ENCODE measurements at places on chromosomes 3 and 15.
A peak's percentile ranks its signal among the peaks of the same experiment; 100 is the strongest.

GRCh38 chr3:133472242-133472641, 72.4 kb downstream of the BFSP2 start:
- ATAC-seq: peak; percentile 26

GRCh38 chr15:72570059-72570458, 84.4 kb upstream of the GOLGA6B start:
- no peak for ATAC-seq

- ATAC-seq: no peak
Measured at GRCh38 chr3:146974001-146974400, 368.9 kb upstream of the PLSCR5 start.

DNA sequence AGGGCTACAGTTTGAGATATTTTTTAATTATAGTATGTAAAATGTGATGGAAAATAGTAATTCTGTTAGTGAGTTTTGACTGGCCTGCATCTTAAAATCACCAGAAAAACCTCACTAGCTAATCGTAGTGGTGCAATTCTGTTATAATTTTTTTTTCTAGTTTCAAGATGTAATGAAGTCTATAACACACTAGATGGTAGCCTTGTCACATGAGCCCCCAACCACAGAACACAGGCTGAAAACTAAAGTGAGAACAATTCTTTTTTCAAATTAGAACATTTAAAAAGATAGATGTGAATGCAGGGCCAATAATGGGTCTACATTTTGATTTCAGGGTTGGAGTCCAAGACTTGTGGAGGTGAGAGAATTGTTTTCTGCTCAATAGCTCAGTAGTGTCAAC, 83.3 kb upstream of the KCNH8 start:
- no peak for ATAC-seq

GRCh38 chr3:169053427-169053826, 610.1 kb downstream of the MECOM start:
- no peak for ATAC-seq

- no peak for ATAC-seq
Measured at GRCh38 chr15:24067733-24068501, 380.8 kb upstream of the NDN start.

DNA sequence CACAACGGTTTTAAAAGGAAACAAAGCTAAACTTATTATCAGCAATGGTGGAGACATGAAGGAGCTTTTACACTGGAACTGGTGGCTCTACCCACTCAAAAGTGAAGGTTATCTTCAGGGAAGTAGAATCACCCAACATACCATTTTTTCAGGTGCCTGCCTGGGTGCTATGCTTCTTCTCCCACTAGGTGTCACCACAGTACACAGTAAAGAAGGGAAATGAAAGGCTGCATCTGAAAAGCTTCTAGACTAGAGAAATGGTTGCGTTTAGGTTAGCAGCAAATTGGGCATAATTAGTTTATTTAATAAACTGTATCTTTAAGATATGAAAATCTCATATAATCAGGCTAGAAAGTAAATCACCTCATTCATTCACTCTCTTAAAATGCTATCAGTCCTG, 47.0 kb upstream of the SELENOK start:
- ATAC-seq: no peak

- no peak for ATAC-seq
Measured at GRCh38 chr3:72101494-72101893, 316.5 kb upstream of the PROK2 start.

- peak; percentile 96 for ATAC-seq
Measured at GRCh38 chr15:91263632-91264531, 163.8 kb downstream of the SV2B start.

DNA sequence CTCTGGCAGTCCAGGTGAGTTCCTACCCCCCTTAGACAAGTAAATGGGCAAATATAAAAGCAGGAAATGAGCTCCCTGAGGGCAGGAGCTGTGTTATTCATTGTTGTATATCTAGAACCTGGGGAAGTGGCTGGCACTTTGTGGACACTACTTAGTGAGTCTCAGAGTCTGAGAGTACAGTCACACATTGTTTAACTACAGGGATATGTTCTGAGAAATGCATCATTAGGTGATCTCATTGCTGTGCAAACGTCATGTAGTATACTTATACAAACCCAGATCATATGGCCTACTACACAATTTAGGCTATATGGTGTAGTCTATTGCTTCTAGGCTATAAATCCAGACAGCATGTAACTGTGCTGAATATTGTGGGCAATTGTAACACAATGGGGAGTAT, 52.4 kb downstream of the DRD3 start:
- no peak for ATAC-seq
